ENCODE measurements at places on chromosomes 12 and 14. TPM values are rescaled to one million over a fixed set of nuclear protein-coding genes. Genes with fewer than 3 reads are reported as not detected.

TSHR gene
- 0.16 TPM for total RNA-seq

TSPAN19 gene
- total RNA-seq, result 3.7 TPM

KLHL33 gene
- total RNA-seq, result not detected

PRB2 gene
- 0.98 TPM for total RNA-seq

TAS2R8 gene
- total RNA-seq, result not detected

USP15 gene
- 92.0 TPM for total RNA-seq

All from motor neuron (in vitro differentiated cells).